T-helper 22 cell (primary cell): ENCODE measurements at places on chromosomes 11 and 22.
A peak's percentile ranks its signal among the peaks of the same experiment; 100 is the strongest.

GRCh38 chr11:7321473-7322450 is 70.1 kb downstream of the SYT9 start:
- no peak for DNase-seq

GRCh38 chr11:78465169-78465942 is 47.7 kb upstream of the GAB2 start:
- DNase-seq: no peak

DNA sequence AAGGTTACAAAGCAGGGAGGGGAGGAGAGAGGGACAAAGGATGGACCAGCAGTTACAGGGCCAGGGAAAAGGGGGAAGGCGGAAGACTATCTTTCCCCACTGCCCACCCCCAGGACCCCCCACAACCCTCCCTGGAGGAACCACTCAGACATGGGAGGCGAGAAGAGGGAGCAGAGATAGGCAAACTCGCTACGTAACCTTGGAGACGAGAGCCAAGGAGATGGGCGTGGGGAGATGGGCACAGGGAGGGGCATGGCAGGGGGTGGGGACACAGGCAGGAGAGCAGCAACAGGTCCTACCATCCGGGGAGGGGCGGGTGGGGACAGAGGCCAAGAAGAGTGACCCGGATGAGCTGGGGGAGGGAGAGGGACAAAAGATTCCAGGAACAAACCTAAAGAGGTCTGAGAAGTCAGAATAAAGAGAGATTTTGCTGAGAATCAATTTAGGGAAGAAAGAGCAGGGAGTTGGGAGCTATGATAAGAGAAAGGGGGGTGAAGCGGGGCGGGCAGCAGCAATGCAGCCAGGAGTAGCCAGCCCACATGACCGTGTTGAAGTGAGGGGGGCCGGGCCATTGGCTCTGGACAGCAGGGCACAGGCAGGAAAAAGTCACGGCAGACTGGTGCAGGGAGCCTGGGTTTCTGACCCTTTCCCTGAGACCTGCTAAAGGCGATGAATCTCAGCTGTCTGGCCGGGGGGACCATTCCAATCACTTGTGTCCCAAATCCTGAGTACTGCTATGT is 128.4 kb downstream of the BUD13 start:
- DNase-seq: no peak

- no peak for DNase-seq
Observed at GRCh38 chr22:39182478-39183030, 30.1 kb upstream of the CBX7 start.

- no peak for DNase-seq
Observed at GRCh38 chr11:115263799-115264656, 240.2 kb downstream of the CADM1 start.

- DNase-seq: no peak
Observed at GRCh38 chr11:13210424-13210823, 67.2 kb upstream of the BMAL1 start.

DNA sequence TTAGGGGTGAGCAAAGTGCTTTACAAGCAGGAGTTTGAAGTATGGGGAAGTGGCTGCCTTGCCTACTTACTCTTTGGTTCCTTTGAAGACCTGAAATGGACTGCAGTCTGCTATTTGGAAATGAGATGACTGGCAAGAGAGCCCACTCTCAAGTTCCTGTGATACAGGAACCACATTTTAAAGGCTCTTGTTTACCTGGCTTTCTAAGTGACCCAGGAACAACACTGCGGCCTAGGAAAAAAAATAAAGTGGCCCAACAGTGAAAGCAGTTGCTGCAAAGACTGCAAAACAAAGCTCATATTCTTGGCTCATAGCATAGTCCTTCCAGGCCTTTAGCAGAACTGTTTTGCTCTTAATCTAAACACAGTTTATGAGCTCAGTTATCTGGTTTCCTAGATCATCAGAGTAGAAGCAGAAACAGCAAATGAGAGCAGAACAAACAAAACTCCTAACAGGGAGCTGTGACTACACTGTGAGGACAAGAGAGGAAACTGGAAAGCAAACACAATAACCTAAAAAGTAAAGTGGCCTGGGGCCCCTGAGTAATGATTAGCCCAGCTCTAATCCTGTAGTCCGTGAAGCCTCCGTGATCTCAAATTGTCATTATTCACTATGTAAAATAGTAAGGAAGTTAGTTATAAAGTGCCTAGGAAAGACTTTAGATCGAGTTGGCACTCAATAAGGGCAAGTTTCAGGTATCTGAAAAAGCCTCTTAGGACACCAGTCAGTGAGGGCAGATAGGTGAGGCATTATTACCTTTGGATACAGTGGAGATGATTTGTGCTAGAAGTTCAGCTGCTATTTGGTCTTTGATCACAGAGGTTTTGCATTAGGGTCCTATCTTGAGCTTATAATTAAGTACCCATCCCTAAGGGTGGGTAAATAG is 11.5 kb downstream of the CCDC117 start:
- DNase-seq: no peak

DNA sequence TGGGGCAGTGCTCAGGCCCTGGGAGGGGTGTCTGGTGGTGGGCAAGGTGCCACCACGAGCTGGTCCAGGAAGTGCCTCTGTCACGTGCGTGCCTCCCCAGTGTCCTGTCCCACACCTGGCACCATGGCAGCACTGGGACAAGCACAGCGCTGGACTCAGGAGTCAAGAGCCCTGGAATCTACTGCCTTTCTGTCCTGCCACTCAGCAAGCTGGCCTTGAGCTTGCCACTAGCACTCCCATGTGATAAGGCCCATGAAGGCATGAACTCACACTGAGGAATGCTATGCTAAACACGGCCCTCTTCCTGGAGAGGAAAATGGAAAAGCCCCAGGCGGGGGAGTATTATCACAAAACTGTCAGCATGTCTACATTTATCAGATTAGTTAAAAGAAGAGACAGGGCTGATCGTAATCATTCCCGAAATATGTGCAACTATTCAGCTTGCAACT is 50.7 kb upstream of the SLC35C1 start:
- DNase-seq: no peak

GRCh38 chr11:70862093-70862492 is 390.3 kb downstream of the SHANK2 start:
- DNase-seq: no peak

GRCh38 chr22:43002202-43002586 is 12.8 kb downstream of the PACSIN2 start:
- no peak for DNase-seq

GRCh38 chr22:32650553-32651345 is 150.8 kb upstream of the TIMP3 start:
- no peak for DNase-seq

DNA sequence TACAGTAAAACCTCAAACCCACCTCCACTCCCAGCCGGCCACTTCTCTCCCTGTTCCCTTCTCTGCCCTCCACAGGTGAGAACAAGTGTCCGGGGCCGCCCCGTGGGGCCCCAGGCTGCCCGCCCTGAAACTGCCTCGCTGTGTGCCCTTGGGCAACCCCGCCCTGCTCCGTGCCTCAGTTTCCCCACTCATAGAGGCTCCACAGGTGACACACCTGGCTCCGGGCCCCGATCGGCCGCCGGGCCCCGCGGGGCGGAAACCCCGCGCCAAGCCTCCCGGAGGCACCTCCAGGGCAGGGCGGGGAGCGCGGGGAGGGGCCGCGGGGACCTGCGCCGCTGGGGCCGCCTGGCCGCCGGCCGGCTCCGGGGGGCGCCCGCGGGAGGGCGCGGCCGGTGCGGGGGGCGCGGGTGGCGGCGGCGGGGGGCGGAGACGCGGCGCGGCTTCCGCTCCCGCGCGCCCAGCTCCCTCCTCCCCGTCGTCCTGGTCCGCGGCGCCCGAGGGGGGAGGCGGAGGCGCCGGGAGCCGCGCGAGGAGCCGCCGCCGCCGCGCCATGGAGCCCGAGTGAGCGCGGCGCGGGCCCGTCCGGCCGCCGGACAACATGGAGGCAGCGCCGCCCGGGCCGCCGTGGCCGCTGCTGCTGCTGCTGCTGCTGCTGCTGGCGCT is at the start of gene LRP5:
Gene LRP5 (plus strand): TSS at position 475 of the 663 bp plus-strand sequence. CDS start 124 bp downstream, at position 599.
- no peak for DNase-seq

- DNase-seq: no peak
Observed at GRCh38 chr11:77191429-77191822, 63.4 kb downstream of the MYO7A start.

- DNase-seq: peak; percentile 18
Observed at GRCh38 chr11:77127235-77127911, 673 bp upstream of the MYO7A start.

GRCh38 chr22:19643448-19644313 is 70.6 kb upstream of the SEPTIN5 start:
- DNase-seq: no peak

DNA sequence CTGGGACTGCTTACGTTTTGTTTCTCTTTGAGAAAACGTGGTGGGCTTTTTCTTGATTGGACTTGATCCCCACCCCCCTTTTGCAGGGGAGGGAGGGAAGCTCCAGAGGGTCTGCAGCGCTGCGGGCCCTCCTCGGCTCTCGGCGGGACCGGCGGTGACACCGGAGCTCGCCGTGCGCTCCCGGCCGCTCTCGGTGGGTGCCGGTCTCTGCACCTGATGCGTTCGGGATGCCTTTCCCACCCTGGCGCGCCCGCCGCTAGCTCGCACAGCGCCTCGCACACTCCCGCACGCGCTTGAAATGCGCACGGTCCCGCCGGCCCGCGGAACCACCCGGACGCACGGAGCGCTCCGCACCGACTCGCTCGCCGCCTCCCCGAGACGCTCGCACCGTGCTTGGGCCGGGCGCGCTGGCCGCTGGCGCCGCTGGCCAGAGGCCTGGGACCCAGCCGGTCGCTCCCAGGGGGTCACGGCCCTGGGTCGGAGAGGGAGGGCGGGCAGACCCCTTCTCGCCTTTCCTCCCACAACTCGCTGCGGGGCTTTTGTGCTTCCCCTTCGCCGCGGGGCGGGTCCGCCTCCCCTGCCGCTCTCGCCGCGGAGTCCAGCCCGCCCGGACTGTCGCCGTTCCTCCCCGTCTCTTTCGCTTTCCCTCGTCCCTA is 1.0 kb downstream of the ZBTB16 start:
- no peak for DNase-seq

DNA sequence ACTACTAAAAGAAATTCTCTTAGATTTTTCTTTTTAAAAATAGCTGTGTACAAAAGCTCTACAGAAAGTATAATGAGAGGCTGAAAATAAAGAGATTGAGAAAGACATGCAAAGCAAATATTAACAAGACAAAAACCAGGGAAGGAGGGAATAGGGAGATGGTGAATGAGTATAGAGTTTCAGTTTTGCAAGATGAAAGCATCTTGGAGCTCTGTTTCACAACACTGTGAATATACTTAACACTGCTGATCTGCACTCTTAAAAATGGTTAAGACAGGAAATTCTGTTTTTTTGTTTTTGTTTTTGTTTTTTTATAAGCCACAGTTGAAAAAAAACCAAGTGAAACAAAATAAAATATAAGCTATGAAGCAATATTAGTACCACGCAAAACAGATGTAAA is 5.5 kb downstream of the TMEM218 start:
- no peak for DNase-seq

DNA sequence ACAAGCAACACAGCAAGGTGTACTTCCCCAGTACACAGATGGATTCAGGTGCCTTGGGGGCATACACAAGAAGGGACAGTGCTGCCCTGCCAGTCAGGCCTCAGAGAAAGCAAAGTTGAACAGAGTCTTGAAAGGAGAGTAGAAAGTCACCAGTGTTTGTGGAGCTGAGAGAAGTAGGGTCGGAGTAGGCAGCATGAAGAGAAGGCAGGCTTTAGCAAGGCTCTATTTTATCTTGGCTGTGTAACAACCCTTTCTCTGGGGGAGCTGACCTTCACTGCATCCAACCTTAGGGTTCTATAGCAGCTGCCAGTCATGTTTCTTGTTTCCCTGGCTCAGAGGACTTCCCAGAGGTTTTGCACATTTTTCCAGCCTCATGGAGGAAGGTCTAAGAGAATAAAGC is 77.4 kb upstream of the BLID start:
- DNase-seq: no peak

DNA sequence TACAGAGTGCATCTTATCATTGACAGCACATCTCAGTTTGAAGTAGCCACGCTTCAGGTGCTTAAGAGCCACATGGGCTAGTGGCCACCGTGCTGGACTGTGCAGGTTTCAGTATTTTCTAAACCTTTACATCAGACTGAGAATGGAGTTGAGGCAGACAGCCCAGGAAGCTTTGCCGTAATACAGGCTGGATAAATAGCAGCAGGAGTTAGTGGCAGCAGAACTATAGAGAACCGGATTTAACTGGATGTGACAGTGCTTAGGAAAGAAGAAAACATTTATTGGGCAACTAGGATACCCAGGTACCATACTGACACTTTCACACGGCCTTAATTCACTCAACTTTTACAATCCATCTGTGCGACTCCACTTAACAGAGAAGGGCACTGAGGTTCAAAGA is 145.5 kb downstream of the LARGE1 start:
- DNase-seq: no peak

GRCh38 chr22:20618488-20618887 is 111.1 kb downstream of the MED15 start:
- no peak for DNase-seq

- DNase-seq: no peak
Observed at GRCh38 chr11:108871152-108871551, 206.3 kb downstream of the DDX10 start.

- no peak for DNase-seq
Observed at GRCh38 chr11:83970061-83970671, 684.0 kb upstream of the CCDC90B start.

GRCh38 chr22:40721266-40721665 is 42.0 kb downstream of the MCHR1 start:
- DNase-seq: no peak

- DNase-seq: no peak
Observed at GRCh38 chr11:860234-861104, 17.8 kb downstream of the TSPAN4 start.

GRCh38 chr11:93491973-93492372 is 51.2 kb downstream of the SMCO4 start:
- no peak for DNase-seq

DNA sequence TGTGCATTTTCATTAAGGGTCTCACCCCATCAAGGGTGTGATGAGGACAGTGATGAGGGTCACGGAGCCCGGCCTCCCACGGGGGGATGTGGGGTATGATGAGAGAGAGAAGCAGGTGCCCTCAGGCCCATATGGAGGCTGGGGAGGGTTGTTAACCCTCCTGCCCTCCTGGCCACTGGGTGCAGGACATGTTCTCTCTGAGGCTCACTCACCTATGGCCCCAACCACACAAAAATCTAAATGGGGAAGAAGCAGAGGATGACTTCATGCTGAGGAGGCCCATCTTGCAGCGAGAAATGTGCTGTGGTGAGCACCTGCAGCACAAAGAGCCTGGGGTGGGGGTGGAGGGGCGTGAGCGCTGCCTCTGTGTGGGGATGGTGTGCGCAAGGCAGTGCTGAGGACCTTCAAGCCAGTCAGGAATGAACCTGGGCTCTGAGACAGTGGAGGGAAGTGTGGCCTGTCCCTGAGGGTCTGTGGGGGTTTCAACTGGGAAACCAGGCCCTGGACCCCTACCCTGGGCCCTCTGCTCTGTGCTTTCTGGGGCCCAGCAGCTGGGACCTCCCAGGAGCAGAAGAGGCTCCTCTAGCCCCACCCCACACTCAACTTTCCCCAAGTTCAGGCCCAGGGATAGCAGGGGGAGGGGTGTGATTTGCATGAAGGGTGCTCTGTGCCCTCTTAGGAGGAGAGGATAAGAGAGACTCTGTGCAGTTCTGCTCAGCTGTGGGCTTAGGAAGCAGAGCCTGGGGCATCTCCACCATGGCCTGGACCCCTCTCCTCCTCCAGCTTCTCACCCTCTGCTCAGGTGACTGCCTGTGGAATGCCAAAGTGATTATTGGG is 43.0 kb upstream of the TOP3B start:
- DNase-seq: no peak

GRCh38 chr22:46622081-46622521 is 1.9 kb downstream of the GRAMD4 start:
- no peak for DNase-seq

- DNase-seq: no peak
Observed at GRCh38 chr22:36369004-36369921, 18.5 kb downstream of the MYH9 start.
